ENCODE measurements at places on chromosomes 1 and 21.

- peak overlapping the region; percentile 42 for H3K27ac ChIP-seq
- no peak overlapping the region for H3K4me3 ChIP-seq
- H3K27me3 ChIP-seq = no peaks in the 10 kb centered on the region
- DNase-seq = no peak
- H3K36me3 ChIP-seq = no peaks in the 10 kb centered on the region
Observed at GRCh38 chr1:96416701-96417444, 304.7 kb upstream of the PTBP2 start.

DNA sequence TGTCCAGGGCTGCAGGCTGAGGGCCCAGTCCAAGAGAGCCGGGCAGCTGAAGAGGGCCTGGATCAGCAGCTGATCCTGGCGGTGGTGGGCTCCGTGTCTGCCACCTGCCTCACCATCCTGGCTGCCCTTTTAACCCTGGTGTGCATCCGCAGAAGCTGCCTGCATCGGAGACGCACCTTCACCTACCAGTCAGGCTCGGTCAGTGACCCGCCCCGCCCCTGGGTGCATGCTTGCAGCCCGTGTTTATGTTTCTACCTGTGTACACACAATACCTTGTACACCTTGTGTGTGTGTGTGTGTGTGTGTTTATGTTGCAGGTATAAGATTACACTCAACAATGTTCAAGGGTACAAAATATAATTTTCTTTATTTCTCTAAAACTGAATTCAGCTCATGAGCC is 13.0 kb downstream of the TIE1 start:
- no peaks in the 10 kb centered on the region for H3K27me3 ChIP-seq
- DNase-seq = no peak
- no peak overlapping the region for H3K4me3 ChIP-seq
- no peak overlapping the region for H3K27ac ChIP-seq
- H3K36me3 ChIP-seq = no peaks in the 10 kb centered on the region

DNA sequence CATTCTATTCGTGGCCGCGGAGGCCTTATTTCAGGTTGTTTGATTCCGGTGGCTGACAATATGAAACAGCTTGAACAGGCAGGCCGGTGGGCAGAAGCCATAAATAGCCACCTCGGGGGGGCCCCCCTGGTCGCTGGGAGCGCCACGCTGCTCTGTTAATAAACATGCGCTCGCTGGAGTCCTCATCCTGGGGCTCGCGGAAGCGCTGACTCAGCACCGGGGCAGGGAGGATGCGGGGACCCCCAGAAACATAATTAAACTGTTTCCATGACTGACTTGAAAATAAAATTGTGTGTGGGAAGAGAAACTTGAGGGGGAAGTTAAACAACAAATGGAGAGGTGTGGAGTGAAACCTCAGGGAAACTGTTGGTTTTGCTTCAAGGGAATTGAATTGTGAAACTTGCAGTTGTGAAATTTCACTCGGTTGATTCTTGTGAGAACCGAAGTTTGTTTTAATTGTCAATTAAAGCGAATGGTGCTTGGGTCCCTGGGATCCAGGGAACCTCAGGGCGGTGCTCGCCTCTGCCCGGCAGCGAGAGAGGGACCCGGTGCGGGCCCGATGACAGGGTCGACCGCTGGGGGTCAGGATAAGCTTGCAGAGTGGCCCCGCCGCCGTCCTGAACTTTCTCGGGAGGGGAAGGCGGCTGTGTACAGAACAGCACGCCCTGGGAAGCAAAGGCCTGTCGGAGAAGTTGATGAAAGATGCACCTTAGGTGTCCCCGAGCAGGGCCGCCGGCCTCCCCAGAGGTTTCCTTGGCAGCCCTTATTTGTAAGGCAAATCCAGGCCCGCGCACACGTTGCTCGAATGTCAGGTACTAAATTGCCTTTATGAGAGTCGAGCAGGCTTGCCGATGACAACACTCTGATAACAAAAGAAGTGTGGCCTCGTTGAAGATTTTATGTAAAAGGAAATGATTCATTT is 176.9 kb upstream of the LMO4 start:
- H3K27ac ChIP-seq = peak overlapping the region; percentile 64
- H3K36me3 ChIP-seq = no peaks in the 10 kb centered on the region
- H3K4me1 ChIP-seq = peaks cover 33% of the 10 kb centered on the region
- no peaks in the 10 kb centered on the region for H3K27me3 ChIP-seq

- no peaks in the 10 kb centered on the region for H3K4me1 ChIP-seq
- H3K4me3 ChIP-seq = no peak overlapping the region
- no peak for DNase-seq
- H3K27ac ChIP-seq = no peak overlapping the region
- no peaks in the 10 kb centered on the region for H3K36me3 ChIP-seq
- H3K27me3 ChIP-seq = no peaks in the 10 kb centered on the region
Observed at GRCh38 chr1:237959838-237960237, 69.1 kb upstream of the ZP4 start.

GRCh38 chr1:172900376-172900997 is 150.3 kb downstream of the TNFSF18 start:
- no peak overlapping the region for H3K4me3 ChIP-seq
- H3K36me3 ChIP-seq = no peaks in the 10 kb centered on the region
- DNase-seq = no peak
- H3K4me1 ChIP-seq = no peaks in the 10 kb centered on the region
- H3K27ac ChIP-seq = no peak overlapping the region
- H3K27me3 ChIP-seq = no peaks in the 10 kb centered on the region

DNA sequence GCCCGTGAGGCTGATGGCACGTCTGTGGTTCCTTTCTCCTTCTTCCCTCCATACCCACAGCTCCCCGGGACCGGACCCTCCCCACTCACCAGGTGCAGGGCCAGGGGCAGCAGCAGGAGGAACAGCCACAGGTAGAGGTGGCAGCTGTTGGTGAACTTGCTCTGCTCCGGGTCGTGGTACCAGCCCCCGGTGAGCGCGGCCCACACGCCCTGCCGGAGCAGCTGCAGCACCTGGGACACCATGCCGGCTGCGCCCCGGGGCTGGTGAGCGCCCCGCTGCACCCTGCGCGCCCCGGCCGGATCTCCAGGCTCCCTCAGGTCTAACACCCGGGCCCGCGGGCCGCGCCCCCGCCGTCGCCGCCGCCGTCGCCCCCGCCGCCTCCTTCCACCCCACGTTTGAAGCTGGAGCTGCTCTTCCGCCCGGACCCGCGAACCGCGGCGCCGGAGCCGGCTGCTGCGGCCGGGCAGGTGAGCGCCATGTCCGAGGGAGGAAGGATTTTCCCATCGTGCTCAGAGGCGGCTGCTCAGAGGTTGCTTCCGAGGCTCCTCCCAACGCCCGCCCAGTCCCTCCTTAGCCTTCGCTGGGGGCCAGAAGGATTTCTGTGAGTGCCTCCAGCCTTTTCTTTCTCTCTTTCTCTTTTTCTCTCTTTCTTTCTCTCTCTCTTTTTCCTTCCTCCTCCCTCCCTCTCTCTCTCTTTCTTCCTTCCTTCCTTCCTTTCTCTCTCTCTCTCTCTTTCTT is at the start of gene PCNX2:
TSS of gene PCNX2 (minus strand) at position 489 of the 738 bp plus-strand sequence. CDS start at position 242, 247 bp downstream.
- DNase-seq = no peak
- no peaks in the 10 kb centered on the region for H3K27me3 ChIP-seq
- H3K4me3 ChIP-seq = peak within 1 kb of the TSS; percentile 72
- H3K4me1 ChIP-seq = peaks cover 8% of the 10 kb centered on the region

DNA sequence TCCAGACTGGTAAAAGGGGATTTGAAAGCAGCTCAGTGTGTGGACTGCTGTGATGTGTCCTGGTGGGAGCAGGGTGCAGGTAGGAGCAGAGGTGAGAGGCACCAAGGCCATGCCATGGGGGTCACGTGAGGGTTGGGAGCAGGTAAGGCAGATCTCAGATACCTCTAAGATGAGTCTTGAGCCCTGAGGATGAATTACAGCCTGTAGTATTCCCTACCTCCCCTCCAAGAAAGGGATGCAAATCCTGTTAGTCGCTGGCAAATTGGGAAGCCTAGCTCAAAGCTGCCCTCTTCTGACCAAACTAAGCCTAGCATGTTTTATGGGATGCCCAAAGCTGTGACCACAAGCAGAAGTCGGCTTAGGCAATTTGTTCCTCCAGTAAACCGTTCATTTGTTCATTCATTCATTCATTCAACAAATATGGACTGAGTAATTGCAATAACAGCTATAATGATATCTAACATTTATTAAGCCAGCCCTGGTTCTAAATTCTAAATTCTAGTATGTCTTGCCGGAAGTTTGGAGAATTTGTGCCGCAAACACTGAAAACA is 3.9 kb upstream of the NUAK2 start:
- H3K36me3 ChIP-seq = no peaks in the 10 kb centered on the region
- H3K27me3 ChIP-seq = no peaks in the 10 kb centered on the region
- DNase-seq = no peak
- H3K27ac ChIP-seq = no peak overlapping the region
- H3K4me1 ChIP-seq = peaks cover 7% of the 10 kb centered on the region

DNA sequence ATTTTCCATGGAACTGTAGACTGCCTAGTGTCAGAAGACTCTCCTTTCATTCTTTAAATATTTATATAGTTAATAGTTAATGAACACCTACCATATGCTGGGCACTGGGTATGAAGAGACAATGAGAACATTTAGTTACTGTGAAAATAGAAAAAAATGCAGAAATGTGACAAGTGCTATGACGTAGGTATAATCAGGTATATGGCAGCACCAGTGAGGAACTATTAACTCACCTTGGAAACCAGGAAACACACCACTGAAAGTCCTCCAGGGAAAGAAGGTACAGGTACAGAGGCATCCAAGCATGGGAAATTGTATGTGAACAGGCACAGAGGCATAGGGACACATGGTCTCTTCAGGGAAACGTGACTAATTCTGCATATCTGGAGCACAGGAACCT is 42.3 kb downstream of the DPT start:
- no peak for DNase-seq
- no peak overlapping the region for H3K27ac ChIP-seq
- no peaks in the 10 kb centered on the region for H3K36me3 ChIP-seq
- no peaks in the 10 kb centered on the region for H3K4me1 ChIP-seq
- H3K4me3 ChIP-seq = no peak overlapping the region

GRCh38 chr1:53734650-53735211 is 4.2 kb downstream of the GLIS1 start:
- no peak for DNase-seq
- no peaks in the 10 kb centered on the region for H3K36me3 ChIP-seq
- peak overlapping the region; percentile 55 for H3K27ac ChIP-seq
- H3K27me3 ChIP-seq = no peaks in the 10 kb centered on the region
- H3K4me1 ChIP-seq = peaks cover 25% of the 10 kb centered on the region

DNA sequence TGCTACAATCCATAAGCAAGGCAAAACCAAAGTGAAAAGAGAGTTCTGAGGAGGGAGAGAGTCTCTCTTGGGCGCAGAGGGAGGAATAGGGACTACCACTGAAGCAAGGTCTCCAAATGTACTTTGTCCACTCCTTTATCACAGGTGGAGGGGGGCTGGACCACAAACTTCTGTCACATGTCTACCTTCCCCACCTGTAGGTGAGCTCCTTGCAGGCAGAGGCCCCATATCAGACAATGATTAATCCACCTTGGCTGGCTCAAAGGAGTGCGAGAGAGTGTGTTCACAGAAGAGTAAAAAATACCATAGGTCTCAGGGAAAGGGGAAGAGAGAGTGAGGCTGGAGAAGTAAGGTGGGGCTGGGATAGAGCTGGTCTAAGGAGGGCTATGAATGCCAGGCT is 4.5 kb downstream of the BEND5 start:
- no peak for DNase-seq
- H3K27me3 ChIP-seq = no peaks in the 10 kb centered on the region
- H3K4me3 ChIP-seq = no peak overlapping the region
- no peaks in the 10 kb centered on the region for H3K36me3 ChIP-seq

DNA sequence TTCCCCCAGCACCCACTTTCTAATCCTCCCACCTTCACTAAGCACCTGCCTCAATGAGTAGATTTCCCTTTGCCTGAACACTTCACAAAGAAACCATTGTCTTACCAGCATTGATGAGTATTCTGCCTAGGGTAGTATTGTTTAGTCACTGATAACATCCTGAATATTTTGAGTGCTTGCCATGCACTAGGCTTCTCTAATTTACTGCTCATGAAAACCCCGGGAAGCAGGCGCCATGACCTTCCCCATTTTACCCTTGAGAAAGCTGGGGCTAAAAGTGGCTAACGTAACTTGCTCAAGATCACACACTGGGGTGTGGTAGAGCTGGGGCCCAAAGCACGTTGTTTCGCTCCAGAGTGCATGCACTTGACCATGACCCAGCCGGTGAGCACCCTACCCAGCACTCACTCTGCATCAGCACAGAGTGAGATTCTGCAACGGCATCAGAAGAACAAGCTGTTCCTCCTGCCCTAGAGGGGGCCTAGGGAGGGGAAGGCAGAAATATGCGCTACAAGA is 10.6 kb upstream of the F3 start:
- H3K4me3 ChIP-seq = no peak overlapping the region
- H3K4me1 ChIP-seq = peaks cover 27% of the 10 kb centered on the region
- no peaks in the 10 kb centered on the region for H3K27me3 ChIP-seq
- H3K36me3 ChIP-seq = no peaks in the 10 kb centered on the region
- DNase-seq = peak; percentile 70

- peaks cover 14% of the 10 kb centered on the region for H3K4me1 ChIP-seq
- no peak for DNase-seq
- H3K36me3 ChIP-seq = no peaks in the 10 kb centered on the region
Observed at GRCh38 chr1:68916221-68916902, 419.5 kb upstream of the DEPDC1 start.

DNA sequence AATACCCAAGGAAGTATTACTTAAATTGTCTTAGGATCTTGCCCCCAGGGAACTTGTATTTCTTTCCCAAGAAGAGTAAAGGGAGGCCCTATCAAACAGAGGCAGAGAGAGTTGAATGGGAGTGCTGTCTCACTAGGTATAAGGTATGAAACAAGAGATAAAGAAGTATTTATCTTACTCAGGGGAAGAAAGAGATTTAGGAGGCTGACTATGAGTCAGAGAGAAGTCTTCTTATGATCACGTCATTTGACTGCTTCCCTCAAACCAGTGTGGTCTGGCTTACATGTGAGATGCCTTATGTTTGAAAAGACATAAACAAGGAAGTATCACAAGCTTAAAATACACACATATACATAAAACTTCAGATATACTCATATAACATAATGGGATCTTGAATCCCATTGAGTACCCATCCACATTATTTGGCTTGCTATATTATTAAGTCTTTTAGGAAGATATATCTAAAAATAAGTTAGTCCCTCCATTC is 29.6 kb downstream of the DUSP10 start:
- peak overlapping the region; percentile 10 for H3K27ac ChIP-seq
- no peak for DNase-seq
- H3K4me1 ChIP-seq = peaks cover 8% of the 10 kb centered on the region
- no peaks in the 10 kb centered on the region for H3K36me3 ChIP-seq
- H3K27me3 ChIP-seq = no peaks in the 10 kb centered on the region

- no peaks in the 10 kb centered on the region for H3K27me3 ChIP-seq
- H3K4me1 ChIP-seq = peaks cover 89% of the 10 kb centered on the region
- DNase-seq = no peak
- H3K27ac ChIP-seq = peak overlapping the region; percentile 95
Observed at GRCh38 chr1:155977690-155978324, 540 bp downstream of the ARHGEF2 start.

DNA sequence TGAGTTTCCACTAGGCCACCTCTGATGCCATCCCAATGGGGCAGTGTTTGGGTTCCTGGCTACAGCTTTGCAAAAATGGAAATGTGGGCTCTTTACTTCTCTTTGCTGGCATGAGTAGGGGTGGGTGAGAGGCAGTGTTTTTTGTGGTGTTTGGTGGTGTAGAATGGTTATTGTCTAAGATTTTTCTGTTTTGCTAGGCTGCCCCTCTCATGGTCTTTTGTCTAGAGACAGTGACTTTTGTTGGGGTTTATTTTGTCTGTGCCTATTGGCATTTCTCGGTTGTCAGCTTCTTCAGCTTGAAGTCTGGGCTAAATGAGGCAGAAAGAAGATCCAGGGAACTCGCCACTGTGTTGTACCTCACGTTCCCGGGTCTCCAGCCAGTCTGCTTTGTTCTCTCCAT is 112.1 kb downstream of the CENPF start:
- no peaks in the 10 kb centered on the region for H3K27me3 ChIP-seq
- H3K4me1 ChIP-seq = no peaks in the 10 kb centered on the region
- no peak overlapping the region for H3K4me3 ChIP-seq
- H3K36me3 ChIP-seq = no peaks in the 10 kb centered on the region
- H3K27ac ChIP-seq = no peak overlapping the region

All from vagina (tissue), 2 donors.